ENCODE measurements at places on chromosomes 5 and 9. TPM values are rescaled to one million over a fixed set of nuclear protein-coding genes. Genes with fewer than 3 reads are reported as not detected.

DNA sequence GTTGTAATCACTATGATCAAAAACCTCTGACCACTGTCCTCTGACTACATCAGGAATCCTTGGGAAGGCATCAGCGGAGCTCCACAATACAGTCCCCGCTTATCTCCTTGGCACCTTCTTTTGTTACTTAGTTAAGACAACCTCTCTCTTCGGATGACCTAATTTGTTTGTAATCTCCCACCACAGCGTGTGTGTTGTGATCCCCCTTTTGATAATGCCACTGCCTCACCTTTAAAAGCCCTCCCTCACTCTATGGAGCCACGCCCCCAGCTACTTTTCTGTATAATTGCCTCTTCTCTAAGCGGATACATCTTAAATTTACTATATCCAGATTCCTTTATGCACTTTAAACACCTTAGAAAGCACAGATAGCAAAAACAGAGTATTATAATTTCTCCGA, 35.9 kb downstream of the OR2Y1 start:
- H3K4me1 ChIP-seq: no peaks in the 10 kb centered on the region
- no peaks in the 10 kb centered on the region for H3K36me3 ChIP-seq
- no peak for DNase-seq
- no peak overlapping the region for H3K27ac ChIP-seq
- H3K4me3 ChIP-seq: no peak overlapping the region

- H3K36me3 ChIP-seq: no peaks in the 10 kb centered on the region
Measured at GRCh38 chr5:17094830-17095229, 122.6 kb upstream of the BASP1 start.

GRCh38 chr9:105662184-105663104, at the start of gene TAL2:
Gene TAL2 (plus strand): TSS chr9:105662457. CDS start chr9:105662497, 40 bp downstream.
- DNase-seq: no peak
- no peak within 1 kb of the TSS for H3K4me3 ChIP-seq
- no peaks in the 10 kb centered on the region for H3K27me3 ChIP-seq
- no peaks in the 10 kb centered on the region for H3K36me3 ChIP-seq

The ABITRAM gene
- 14.0 TPM for total RNA-seq

The GZMA gene
- not detected for total RNA-seq

- DNase-seq: no peak
- no peaks in the 10 kb centered on the region for H3K27me3 ChIP-seq
- no peak overlapping the region for H3K4me3 ChIP-seq
- peaks cover 26% of the 10 kb centered on the region for H3K4me1 ChIP-seq
Measured at GRCh38 chr5:142386137-142387023, 61.6 kb upstream of the SPRY4 start.

The DMGDH gene
- 7.1 TPM for total RNA-seq

- H3K4me3 ChIP-seq: no peak overlapping the region
- H3K4me1 ChIP-seq: no peaks in the 10 kb centered on the region
- no peak overlapping the region for H3K27ac ChIP-seq
- DNase-seq: no peak
- no peaks in the 10 kb centered on the region for H3K36me3 ChIP-seq
- H3K27me3 ChIP-seq: no peaks in the 10 kb centered on the region
Measured at GRCh38 chr5:164581889-164582288, 1076.5 kb downstream of the MAT2B start.

- H3K27me3 ChIP-seq: no peaks in the 10 kb centered on the region
- no peak overlapping the region for H3K27ac ChIP-seq
- DNase-seq: no peak
- no peak overlapping the region for H3K4me3 ChIP-seq
Measured at GRCh38 chr9:134568811-134569210, 72.8 kb upstream of the COL5A1 start.

The LHX6 gene
- 5.0 TPM for total RNA-seq

DNA sequence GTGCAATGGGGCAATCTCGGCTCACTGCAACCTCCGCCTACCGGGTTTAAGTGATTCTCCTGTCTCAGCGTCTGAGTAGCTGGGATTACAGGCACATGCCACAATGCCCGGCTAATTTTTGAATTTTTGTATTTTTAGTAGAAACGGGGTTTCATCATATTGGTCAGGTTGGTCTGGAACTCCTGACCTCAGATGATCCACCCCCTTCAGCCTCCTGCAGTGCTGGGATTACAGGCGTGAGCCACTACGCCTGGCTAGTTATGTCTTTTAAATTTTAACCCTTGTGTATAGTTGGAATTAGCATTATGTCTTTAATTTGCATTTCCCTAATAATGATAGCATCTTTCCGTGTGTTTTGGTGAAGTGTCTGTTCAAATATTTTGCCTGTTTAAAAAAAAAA, 11.5 kb downstream of the GPBP1 start:
- no peaks in the 10 kb centered on the region for H3K36me3 ChIP-seq
- DNase-seq: no peak
- H3K27ac ChIP-seq: no peak overlapping the region
- H3K27me3 ChIP-seq: no peaks in the 10 kb centered on the region
- peaks cover 43% of the 10 kb centered on the region for H3K4me1 ChIP-seq

The NUDT2 gene
- 14.1 TPM for total RNA-seq

The HCN1 gene
- total RNA-seq: 18.0 TPM

DNA sequence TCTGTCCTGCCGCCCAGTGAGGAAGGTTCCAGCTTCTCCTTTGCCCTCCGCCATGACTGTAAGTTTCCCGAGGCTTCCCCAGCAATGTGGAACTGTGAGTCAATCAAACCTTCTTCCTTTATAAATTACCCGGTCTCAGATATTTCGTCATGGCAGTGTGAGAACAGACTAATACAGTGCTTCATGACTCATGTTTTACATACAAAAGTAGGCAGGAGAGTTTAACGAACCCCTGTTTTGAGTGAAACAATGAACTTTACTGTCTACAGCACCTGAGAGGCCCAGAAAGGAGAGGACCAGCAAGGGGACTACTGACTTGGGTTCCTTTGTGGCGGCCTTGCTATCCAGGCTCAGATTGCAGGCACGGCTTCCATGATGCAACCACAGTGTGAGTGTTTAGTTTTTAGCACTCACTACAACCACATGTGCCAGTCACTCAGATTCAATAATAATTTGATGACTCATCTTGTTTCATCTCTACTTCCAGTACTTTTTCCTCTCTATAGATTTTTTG, 139.1 kb upstream of the CLINT1 start:
- H3K4me1 ChIP-seq: no peaks in the 10 kb centered on the region
- H3K4me3 ChIP-seq: no peak overlapping the region
- no peaks in the 10 kb centered on the region for H3K36me3 ChIP-seq
- DNase-seq: no peak

All from tibial nerve (tissue), 4 donors.